Activated CD4-positive, alpha-beta memory T cell treated with anti-CD3 and anti-CD28 coated beads for 36 hours (primary cell): ENCODE measurements at places on chromosomes 1 and 21. TPM values are rescaled to one million over a fixed set of nuclear protein-coding genes. Genes with fewer than 3 reads are reported as not detected.

- DNase-seq, result no peak
These were observed 866.2 kb downstream of the LRRIQ3 start for GRCh38 chr1:73331726-73332125.

DNA sequence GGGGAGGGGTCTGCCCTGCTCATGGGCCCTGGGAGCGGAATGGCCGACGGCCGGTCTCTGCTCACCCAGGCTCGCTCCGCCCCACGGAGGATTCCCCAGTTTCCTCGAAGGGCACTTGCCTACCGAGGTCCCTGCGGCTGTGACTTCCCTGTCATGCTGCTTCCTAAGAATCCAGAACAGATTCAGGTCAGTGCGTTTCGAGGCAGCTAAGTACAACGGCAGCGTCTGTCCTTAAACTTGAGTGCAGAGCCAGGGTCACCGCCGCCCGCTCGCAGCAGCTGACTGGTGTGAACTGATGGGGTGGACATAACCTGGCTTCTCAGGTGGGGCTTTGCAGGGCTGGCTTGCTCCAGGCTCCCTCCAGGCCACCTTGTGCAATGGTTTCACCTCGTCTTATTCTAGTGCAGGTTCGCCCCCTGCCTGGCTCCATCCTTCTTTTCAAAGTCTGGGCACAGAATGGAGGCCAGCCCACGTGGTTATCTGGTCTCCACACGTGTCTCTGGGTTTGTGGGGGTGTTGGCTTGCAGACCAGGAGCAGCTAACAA, 7.6 kb upstream of the C1orf174 start:
- DNase-seq, result no peak

DNA sequence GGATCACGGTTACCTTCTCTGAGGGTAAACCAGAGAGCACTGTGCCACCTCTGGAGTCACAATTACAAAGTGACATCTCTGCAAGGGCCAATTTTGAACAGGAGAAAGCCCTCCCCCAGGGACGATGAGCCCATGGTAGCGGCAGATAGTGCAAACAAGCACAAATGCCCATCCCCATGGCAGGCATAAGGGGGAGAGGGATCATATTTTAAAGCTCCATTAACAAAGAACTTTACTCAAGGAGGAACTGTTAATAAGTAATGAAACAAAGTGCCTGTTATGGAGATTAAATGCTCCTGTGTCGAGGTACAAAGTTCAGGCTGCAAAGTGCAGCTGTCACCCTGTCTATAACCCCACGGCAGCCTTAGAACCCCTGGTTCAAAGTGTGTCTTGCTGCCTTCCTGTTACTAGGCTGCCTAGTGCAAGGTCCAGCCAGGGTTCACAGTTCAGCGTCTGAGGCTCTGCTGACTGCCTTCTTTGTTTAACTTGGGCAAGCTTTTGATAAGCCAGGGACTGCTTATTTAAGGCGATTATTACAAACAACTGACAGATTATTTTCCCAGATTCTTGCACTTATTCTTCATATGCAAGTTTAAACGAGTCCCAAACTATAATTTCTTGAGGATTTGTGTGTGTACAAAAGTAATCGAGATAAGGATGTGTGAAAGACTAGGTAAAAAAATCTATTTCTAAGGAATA, 75.7 kb upstream of the NRIP1 start:
- DNase-seq, result no peak

DNA sequence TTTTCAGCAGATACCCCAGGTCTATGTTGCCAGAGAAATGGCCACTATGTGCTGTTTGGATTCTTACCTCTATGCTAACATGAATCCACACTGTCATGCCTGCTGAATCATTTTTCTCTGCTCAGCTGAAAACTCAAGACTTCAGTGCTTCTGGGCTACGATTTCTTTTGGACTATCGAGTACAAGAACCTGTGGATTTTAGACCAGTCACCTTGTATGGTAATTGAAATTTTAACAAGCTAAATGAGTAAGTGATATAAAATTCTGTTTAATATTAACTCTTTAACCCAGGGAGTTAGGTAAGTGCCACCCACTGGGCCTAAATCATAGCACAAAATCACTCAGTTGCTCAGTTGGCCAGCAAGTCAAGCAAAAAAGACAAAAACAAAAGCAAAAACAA, 35.8 kb downstream of the LHX8 start:
- DNase-seq, result no peak

- DNase-seq, result no peak
These were observed 19.5 kb downstream of the DNAJC8 start for GRCh38 chr1:28213315-28213714.

GRCh38 chr1:203166192-203166940, 9.3 kb downstream of the MYBPH start:
- DNase-seq, result peak; percentile 18

DNA sequence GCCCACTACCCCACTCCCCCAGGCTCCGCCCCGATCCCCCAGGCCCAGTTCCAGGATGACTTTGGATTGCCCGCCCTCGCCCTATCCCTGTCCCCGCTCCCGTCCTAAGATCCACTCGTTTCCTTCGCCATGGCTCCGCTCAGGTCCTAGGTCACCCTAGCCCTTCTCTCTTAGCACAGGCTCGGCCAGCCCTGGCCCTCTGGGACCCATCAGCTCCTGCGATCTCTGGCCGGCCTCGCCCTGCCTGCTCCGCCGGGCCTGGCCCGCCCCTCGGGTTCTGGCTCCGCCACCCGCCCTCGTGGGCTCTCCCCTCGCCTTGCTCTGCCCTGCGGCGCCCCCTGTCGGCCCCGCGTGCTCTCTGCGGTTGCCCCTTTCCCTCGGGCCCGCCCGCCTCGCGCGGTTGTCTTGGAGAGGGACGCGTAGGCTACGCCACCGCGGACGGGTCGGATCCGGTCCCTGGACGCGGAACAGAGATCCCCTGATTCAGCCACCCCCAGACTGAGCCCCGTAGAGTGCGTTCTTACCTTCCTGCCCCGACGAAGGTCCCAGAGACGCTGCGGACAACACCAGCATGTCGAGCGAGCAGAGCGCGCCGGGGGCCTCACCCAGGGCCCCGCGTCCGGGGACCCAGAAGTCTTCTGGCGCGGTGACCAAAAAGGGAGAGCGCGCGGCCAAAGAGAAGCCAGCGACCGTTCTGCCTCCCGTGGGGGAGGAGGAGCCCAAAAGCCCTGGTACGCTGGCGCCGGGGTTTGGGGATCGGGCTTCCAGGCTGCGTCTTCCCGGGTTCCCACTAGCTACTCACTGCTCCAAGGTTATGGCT, at the start of gene LRRC71:
TSS of gene LRRC71 (plus strand) at position 400 of the 820 bp plus-strand sequence. CDS start at position 572, 172 bp downstream.
- DNase-seq, result peak; percentile 79

DNA sequence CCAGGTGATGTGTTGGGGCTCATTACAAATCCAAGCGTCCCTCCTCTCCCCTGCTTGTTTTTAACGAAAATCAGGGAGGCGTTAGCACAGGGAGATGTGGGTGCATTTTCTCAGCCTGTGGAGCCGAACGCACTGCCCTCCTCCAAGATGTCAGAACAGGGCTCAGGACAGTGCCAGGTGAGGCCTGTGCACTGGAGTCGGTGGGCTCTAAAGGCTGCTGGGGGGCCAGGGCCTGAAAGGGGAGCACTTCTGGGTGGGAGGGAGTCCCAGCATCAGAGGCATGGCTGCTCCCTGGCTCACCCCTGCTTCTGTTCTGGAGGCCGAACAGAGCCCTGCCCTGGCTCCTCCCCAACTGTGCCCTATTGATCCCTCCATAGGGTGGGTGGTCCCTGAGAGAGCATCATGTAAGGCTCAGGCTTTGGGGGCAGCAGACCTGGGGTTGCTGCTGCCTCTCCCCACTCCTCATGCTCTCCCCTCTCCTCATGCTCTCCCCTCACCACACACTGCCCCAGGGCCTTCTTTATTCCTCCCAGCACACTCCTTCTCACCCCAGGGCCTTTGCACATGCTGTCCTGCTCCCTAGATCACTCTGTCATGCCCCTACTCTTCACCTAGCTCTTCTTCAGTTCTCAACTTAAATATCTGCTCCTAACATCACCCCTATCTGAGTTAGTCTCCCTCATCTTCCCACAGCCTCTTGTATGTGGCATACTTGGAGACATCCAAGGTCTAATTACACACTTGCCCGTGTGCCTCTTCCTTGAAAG, 725.2 kb downstream of the PTPRU start:
- no peak for DNase-seq

DNA sequence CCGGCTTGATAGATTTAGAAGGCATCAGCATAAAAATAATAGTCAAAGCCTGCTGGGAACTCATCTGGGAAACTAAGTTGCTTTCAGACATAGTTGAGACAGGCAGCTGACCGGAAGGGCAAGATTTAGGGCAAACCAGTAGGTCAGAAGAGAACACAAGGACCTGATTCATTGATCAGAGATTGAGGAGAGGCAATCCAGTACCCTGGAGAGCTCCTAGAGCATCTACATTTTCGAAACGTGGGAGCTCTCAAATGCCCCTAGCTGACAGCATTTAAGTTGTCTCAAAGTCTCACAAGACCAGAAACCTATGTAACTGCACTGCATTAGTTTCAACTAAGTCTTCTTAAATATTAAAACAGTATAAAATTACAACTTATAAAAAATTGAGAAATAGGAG, 22.9 kb upstream of the MTF2 start:
- DNase-seq, result peak; percentile 13

The CFAP107 gene
- not detected for total RNA-seq

The ZBTB8A gene
- 0.27 TPM for total RNA-seq

The RAVER2 gene
- total RNA-seq, result 3.2 TPM
